ENCODE measurements at places on chromosomes 3 and 15.

GRCh38 chr3:71524672-71525071 lies 58.9 kb downstream of the FOXP1 start:
- DNase-seq, result no peak

- no peak for DNase-seq
Measured at GRCh38 chr15:73921254-73921925, 4.9 kb upstream of the LOXL1 start.

- no peak for DNase-seq
Measured at GRCh38 chr3:116240261-116240660, 205.0 kb downstream of the LSAMP start.

GRCh38 chr3:24493746-24494617 lies 668 bp downstream of the THRB start:
- DNase-seq, result no peak

DNA sequence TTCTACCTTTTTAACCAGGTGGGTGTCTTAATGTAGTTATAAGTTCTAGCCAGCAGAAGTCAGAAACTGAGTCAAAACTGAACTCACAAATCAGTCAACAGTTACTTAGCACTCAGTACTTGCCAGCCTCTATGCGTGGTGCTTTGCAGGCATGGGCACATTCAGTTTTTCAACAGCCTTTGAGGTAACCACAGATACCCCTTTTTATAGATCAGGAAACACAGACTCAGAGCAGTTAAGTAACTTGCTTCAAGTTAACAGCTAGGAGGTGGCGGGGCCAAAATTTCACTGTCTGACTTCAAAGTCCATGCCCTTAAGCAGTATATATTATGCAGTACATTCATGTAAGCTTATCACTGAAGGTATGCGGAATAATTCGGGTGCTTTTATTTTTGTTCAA lies 139.4 kb downstream of the FHIT start:
- DNase-seq, result no peak

DNA sequence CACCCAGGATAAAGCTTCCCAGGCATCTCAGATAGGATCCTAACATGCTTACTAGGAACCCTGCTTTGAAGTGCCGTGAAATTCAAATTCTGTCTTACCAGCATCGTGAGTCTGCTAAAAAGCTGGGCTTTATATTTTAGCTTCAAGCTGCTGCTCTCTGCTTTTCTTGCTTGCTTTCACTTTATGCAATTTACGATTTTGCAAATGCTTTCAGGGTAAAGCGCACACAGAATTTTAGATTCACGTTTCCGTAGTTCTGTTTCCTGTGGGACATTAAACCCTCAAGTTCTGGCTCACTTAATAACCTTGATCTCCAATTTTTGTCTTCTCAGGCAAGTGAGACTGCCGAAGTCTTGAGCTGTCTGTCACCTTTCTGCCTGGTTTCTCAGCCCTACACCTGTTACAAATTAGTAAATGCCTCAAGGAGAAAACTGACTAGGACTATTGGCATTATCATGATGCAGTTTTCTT lies 170.5 kb upstream of the TGFBR2 start:
- DNase-seq, result no peak

DNA sequence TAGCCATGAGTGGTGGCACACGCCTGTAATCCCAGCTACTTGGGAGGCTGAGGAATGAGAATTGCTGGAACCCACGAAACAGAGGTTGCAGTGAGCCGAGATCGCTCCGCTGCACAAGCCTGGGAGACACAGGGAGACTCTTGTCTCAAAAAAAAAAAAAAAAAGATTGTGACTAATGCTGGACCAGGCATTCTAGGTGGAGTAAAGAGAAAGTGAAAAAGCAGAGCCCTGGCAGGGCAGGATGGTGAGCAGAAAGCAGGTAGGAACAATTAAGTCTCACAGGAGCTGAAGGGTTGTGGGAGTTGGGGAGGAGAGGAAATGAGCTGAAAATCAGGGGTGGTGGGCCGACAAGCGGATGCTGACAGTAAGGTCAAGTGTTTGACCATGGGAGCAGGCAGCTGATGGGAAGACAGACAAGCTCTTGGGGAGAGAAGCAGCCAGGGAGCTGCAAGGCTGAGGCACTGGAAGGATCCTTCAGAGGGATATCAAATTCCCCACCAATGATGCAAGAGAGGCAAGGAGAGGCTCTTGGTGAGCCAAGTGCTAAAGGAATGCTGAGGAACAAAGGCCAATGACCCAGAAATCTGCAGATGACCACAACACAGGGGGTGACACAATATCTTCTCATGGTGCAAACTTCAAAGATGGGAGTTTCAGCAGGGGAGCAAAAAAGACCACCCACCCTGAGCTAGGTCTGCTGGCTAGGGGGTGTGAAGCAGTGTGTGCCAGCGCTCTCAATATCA lies 251.1 kb downstream of the ULK4 start:
- DNase-seq, result no peak

DNA sequence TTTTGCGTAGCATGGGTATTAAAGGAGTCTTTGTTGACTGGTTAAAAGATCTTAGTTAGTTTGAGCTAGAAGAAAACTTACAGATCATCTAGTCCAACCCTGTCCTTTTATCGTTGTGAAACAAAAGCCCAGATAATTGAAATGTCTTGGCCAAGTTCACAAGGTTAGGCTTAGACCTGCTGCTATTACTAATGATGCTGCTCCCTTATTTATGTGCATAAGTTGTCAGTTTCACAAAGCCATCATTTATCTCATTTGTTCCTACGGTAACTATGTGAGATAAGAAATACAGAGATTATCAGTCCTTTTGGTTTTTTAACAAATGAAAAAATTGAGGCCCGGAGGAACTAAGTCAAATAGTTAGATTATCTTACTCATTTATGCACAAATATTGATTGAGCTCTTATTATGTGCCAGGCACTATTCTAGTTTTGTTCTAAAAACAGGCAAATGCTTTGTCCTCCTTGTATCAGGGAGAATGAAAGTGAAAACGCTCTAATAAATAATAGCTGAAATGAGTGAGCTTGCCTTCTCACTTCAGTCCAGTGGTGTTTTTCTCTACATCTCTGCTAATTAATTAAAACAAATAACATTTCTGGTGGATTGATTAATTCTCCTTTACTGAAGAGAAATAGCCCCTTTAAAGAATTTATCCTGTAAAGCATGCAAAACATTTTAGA lies 49.1 kb upstream of the TPRG1 start:
- no peak for DNase-seq

DNA sequence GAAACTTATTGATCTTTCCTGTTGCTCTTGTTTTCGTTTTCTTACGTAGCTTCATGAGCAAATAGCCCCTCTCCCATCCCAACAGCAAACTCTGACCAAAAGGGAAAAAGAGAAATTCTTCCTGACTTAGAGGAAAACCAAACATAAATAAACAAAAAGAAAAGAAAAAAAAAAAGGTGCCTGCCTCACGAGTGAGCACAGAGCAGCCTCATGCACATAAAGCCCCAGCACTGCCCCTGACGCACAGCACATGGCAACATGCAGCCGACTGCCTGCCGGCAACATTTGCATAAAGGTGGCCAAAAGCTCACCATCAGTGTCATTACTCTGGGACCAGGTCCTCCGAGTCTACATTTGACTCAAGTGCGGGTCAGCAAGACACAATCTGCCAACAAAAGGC lies 6.4 kb downstream of the POC1A start:
- no peak for DNase-seq

DNA sequence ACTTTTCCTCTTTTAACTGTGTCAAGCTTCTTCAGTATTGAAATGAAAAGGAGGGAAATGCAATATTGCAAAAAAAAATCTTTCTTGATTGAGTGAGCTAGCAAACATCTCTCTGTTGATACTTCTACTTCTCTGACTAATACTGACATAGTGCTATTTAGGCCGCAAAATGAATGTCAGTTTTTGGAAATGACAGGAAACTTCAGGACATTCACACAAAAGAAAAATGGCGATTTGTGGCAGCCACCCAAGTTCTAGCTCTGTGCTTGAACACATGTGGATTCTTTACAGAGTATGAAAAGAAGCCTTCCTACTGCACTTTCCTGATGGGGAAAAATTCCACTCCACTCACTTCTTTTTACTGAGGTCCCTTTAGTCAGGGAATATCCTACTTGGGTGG lies 486.8 kb upstream of the ALCAM start:
- no peak for DNase-seq

DNA sequence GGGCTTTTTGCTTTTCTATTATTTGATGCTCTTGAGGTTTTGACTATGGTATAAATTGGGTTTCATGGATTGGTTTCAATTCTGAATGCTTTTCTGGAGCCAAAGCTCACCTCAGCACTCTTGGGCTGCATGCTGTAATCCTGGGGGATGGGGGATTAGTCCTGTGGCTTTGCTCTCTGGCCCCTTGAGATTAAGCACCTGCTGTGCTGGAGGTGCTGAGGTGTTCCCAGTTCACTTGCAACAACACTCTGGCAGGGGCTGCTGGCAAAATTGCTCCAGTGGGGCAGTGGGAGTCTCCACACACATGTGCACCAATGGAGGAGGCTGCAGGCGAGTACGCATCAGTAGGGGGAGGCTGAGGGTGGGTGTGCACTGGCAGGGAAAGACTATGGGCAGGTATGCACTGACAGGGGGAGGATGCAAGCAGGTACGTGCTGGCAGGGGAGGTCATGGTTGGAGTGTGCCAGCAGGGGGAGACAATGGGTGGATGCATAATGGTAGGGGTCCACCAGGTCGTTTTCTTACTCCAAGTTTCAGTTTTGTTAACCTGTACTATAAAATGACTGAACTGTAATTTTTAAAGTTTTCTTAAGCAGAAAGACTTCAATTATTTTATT lies 489.2 kb downstream of the FGF12 start:
- DNase-seq, result no peak

GRCh38 chr3:14235003-14235911 lies 56.6 kb downstream of the LSM3 start:
- no peak for DNase-seq

- no peak for DNase-seq
Measured at GRCh38 chr15:58839485-58839884, 68.4 kb downstream of the MINDY2 start.

- DNase-seq, result no peak
Measured at GRCh38 chr15:68379759-68380290, 52.1 kb downstream of the ITGA11 start.

DNA sequence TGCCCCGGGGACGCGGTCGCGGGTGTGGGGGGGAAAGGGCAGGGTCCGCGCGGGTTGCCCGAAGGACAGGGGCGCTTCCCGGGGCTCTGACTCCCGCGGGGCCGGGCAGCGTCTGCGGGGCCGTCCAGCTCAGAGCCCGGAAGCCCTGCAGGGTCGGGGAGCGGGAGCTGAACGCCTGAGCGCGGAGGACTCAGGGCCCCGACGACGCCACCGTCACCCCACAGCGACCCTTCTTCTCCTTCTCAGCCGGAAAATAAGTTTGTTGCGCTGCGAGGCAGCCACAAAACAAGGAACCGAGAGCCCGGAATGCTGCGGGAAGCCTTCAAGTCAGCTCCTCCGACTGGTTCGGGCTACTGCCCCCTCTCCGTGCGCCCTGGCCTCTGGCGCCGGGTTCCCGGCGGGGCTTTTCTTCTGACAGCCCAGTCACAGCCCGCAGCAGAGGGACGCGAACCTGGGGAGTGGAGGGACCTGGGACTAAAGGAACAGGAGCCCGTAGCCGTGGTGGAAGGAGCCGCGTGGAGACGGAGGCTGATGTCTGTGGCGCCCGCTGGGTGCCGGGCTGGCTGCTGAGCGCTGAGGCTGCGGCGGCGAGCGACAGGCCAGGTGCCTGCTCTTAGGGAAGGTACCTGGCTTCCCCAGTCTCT lies 484 bp downstream of the CNTN4 start:
- no peak for DNase-seq

- DNase-seq, result no peak
Measured at GRCh38 chr3:58633157-58633865, 33.3 kb downstream of the FAM3D start.

DNA sequence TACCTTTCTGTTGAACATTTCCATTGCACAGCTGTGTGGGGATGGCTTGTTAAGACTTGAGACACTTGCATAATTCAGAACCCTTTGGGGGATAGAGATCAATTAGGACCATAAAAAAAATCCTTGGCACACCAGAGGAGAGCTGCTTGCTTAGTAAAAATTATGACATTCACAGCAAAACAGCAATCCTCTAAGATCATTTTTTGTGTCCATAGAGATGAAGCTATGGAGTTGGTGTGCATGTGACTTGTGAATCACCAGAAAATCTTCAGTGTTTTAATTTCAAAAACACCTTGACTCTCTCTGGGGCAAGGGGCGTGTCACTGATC lies 7.7 kb downstream of the COL8A1 start:
- no peak for DNase-seq

- DNase-seq, result no peak
Measured at GRCh38 chr3:9914011-9914410, 2.9 kb upstream of the IL17RC start.

- DNase-seq, result no peak
Measured at GRCh38 chr15:62773369-62774165, 269.0 kb upstream of the TPM1 start.

DNA sequence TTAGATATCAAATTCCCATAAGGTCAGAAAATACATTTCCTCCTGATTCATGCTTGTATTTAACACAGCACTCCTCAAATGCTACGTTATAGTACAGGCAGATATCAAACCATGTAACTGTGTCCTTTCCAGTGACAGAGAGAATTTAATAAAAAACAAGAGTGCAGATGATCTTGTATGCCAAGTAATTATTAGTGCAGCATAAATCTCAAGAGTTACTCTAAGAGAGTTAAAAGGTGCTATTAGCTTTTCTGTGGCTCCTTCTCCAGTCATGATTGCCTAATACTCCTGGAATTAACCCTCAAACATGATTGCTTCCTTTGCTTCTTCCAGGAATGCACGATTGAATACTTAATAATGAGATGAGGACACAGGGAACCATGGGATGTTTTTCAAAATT lies 413.0 kb upstream of the DPH6 start:
- DNase-seq, result no peak

GRCh38 chr15:72220687-72221086 lies 10.3 kb downstream of the PKM start:
- no peak for DNase-seq

- no peak for DNase-seq
Measured at GRCh38 chr3:63047068-63047467, 171.9 kb upstream of the CADPS start.

- no peak for DNase-seq
Measured at GRCh38 chr3:13249664-13250390, 170.3 kb downstream of the NUP210 start.

DNA sequence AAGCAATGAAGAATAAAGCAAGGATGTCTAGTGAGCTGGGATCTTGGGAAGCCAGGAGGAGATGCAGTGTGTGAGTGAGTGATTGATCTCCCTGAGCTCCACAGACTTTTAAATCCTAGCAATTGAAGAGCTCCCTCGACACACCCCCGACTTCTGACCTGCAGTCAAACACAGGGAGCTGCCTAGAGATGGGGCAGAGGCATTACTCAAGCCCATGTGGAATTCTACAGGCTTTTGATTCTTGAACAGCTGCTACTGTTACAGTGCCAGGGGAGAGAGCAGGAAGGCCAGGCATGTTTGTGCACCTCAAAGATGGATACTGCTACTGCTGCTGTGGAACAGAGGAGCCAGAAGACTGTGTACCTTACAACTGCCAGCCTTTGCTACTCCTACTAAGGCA lies 1403.1 kb upstream of the ALCAM start:
- DNase-seq, result no peak
